Activated CD4-positive, alpha-beta T cell treated with anti-CD3 and anti-CD28 coated beads, Interleukin-2, amount 10 ng/mL, durations not matched to agents 7 days and 5 days (primary cell): ENCODE measurements at places on chromosomes 3 and 15. TPM values are rescaled to one million over a fixed set of nuclear protein-coding genes. Genes with fewer than 3 reads are reported as not detected.
A peak's percentile ranks its signal among the peaks of the same experiment; 100 is the strongest.

GRCh38 chr3:188487652-188488051 is 333.7 kb downstream of the LPP start:
- peaks cover 52% of the 10 kb centered on the region for H3K36me3 ChIP-seq
- no peak overlapping the region for H3K27ac ChIP-seq
- H3K4me1 ChIP-seq: peaks cover 4% of the 10 kb centered on the region
- DNase-seq: no peak
- H3K27me3 ChIP-seq: no peaks in the 10 kb centered on the region

DNA sequence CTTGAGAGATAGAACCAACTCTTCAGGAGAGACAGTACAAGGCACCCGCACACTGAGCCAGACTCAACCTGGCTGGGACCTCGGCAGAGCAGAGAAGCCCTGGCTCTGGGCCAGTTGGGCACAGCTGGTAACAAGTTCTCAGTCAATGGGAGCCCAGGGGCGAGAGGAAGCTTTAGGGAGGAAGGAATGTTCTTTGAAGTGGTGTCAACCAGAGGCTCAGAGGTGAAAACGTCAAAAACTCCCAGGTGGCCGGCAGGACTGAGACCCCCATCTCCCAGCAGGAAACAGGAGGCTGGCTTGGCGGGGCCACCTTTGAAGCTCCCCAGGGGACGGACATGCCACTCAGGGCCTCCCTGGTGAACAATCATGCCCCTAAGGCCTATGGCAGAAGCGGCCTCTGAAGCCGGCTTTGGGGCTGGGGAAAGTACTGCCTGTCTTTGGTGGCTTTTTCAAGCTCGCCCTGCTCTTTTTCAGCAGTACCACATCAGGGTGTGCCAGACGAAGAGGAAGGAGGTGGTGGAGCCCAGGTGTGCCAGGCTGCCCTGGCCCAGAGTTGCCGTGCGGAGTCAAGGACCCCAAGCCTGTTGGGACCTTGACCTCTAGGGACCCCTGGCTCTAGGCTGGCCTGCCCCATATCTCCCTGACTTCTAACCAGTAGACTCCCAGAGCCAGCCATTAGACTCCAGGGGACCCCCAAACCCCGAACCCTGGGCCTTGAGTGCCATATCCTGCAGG is 16.7 kb upstream of the TBC1D21 start:
- H3K27me3 ChIP-seq: peaks cover 15% of the 10 kb centered on the region
- H3K36me3 ChIP-seq: no peaks in the 10 kb centered on the region
- no peak overlapping the region for H3K4me3 ChIP-seq
- no peak for DNase-seq
- no peaks in the 10 kb centered on the region for H3K4me1 ChIP-seq

- no peak overlapping the region for H3K4me3 ChIP-seq
- peaks cover 15% of the 10 kb centered on the region for H3K4me1 ChIP-seq
- no peaks in the 10 kb centered on the region for H3K36me3 ChIP-seq
- H3K27ac ChIP-seq: no peak overlapping the region
Measured at GRCh38 chr3:57157545-57157944, 7.6 kb downstream of the IL17RD start.

Gene FOXP1
- total RNA-seq: 131 TPM

Gene SMCO1
- not detected for total RNA-seq

DNA sequence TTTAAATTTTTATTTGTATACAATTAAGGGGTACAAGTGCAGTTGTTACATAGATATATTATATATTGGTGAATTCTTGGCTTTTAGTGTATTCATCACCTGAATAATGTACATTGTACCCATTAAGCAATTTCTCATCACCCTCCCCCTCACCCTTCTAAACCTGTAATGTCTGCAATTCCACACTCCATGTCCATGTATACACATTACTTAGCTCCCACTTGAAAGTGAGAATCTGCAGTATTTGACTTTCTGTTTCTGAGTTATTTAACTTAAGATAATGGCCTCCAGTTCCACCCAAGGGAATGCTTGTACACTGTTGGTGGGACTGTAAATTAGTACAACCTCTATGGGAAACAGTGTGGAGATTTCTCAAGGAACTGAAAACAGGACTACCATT is 383.2 kb upstream of the KCNMB2 start:
- no peaks in the 10 kb centered on the region for H3K36me3 ChIP-seq
- H3K4me3 ChIP-seq: no peak overlapping the region
- no peak overlapping the region for H3K27ac ChIP-seq
- no peaks in the 10 kb centered on the region for H3K4me1 ChIP-seq

DNA sequence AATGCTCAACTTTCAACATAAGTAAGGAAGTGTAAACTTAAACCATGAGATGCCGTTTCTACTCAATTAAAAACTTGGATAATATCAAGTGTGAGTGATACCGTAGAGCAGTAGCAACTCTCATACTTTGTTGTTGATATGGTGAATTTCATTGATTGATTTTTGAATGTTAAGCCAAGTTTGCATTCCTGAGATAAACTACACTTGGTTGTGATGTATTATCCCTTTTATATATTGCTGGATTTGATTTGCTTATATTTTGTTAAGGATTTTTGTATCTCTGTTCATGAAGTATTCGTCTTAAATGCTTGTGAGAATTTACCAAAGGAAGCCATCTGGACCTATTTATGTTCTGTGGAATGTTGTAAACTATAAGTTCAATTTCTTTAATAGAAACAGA is 21.7 kb downstream of the SLMAP start:
- H3K4me3 ChIP-seq: no peak overlapping the region
- peaks cover 9% of the 10 kb centered on the region for H3K36me3 ChIP-seq
- H3K4me1 ChIP-seq: peaks cover 6% of the 10 kb centered on the region
- no peak overlapping the region for H3K27ac ChIP-seq
- DNase-seq: no peak

DNA sequence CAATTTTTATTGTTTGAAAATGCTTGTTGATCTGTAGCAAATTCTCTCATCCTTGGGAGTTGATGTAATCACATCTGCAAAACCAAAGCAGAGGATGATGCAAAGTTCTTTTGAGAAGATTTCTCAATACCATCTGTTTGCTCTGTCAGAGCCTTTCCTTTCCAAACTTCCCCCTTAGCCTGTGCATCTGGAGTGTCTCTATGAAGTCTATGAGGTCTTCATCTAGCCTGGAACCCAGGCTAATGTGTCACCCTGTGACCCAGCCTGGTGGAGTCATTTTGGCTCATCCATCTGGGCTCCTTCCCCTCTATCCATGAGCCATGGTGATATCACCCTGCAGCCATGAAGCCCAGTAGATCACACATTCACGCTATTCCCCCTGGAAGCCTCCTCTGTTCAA is 123.2 kb upstream of the SLC7A14 start:
- H3K4me1 ChIP-seq: no peaks in the 10 kb centered on the region
- H3K36me3 ChIP-seq: no peaks in the 10 kb centered on the region
- no peak overlapping the region for H3K27ac ChIP-seq
- no peak for DNase-seq
- peaks cover 23% of the 10 kb centered on the region for H3K27me3 ChIP-seq

DNA sequence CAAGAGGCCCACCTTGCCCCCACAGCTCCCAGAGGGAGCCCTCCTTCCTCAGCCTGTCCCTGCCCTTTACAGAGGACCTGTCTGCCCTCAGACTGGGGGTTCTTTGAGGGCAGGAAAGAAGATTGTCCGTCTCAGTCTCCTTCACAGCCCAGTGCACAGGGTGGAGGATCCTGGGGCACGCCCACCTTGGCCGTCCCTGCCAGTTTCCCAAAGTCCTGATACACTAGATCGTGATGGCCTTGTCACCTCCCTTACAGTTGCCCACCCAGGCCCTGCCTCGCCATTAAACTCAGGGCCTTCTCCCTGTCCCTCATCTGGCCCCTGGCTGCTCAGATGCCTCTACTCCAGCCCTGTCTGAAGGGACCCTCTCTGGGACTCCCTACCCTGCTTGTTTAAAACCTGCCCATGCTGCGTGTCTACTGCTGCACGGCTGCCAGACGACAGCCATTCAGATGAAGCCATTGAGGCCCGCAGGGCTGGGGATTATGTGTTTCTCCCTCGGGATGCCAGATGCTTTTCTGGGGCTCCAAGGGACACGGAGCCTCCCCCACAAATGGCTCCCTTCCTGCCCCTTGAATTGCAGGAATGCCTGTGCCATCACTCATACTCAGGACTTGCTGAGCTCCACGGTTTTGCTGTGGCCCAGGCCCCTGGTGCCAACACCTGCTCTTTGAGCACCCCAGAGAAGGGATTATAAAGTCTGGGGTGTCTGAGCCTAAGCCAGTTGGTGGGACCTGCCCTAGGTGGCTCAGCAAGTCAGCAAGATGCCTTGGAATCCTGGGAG is 27.8 kb downstream of the ACSBG1 start:
- peak; percentile 4 for DNase-seq
- no peaks in the 10 kb centered on the region for H3K4me1 ChIP-seq
- H3K27ac ChIP-seq: no peak overlapping the region
- peaks cover 2% of the 10 kb centered on the region for H3K27me3 ChIP-seq
- H3K4me3 ChIP-seq: no peak overlapping the region
- H3K36me3 ChIP-seq: no peaks in the 10 kb centered on the region

Gene C2CD4A
- total RNA-seq: not detected

- H3K4me3 ChIP-seq: no peak overlapping the region
- no peaks in the 10 kb centered on the region for H3K27me3 ChIP-seq
- H3K27ac ChIP-seq: no peak overlapping the region
- peaks cover 18% of the 10 kb centered on the region for H3K36me3 ChIP-seq
- no peaks in the 10 kb centered on the region for H3K4me1 ChIP-seq
Measured at GRCh38 chr3:44927371-44927770, 48.6 kb downstream of the ZDHHC3 start.

GRCh38 chr3:15923640-15924405 is 126.0 kb upstream of the ANKRD28 start:
- H3K36me3 ChIP-seq: no peaks in the 10 kb centered on the region
- peaks cover 6% of the 10 kb centered on the region for H3K27me3 ChIP-seq

GRCh38 chr15:23569151-23569925 is 3.9 kb downstream of the MKRN3 start:
- DNase-seq: no peak
- H3K4me1 ChIP-seq: no peaks in the 10 kb centered on the region
- no peaks in the 10 kb centered on the region for H3K27me3 ChIP-seq
- H3K4me3 ChIP-seq: no peak overlapping the region

GRCh38 chr3:25458420-25458814 is 30.4 kb downstream of the RARB start:
- no peak overlapping the region for H3K4me3 ChIP-seq
- H3K27me3 ChIP-seq: peaks cover 2% of the 10 kb centered on the region
- H3K4me1 ChIP-seq: peaks cover 9% of the 10 kb centered on the region
- no peak for DNase-seq
- H3K27ac ChIP-seq: no peak overlapping the region
- no peaks in the 10 kb centered on the region for H3K36me3 ChIP-seq

Gene ZNF385D
- not detected for total RNA-seq

GRCh38 chr3:55337641-55338180 is 149.4 kb downstream of the WNT5A start:
- no peaks in the 10 kb centered on the region for H3K4me1 ChIP-seq
- no peak for DNase-seq
- no peak overlapping the region for H3K27ac ChIP-seq
- no peaks in the 10 kb centered on the region for H3K27me3 ChIP-seq
- no peak overlapping the region for H3K4me3 ChIP-seq

DNA sequence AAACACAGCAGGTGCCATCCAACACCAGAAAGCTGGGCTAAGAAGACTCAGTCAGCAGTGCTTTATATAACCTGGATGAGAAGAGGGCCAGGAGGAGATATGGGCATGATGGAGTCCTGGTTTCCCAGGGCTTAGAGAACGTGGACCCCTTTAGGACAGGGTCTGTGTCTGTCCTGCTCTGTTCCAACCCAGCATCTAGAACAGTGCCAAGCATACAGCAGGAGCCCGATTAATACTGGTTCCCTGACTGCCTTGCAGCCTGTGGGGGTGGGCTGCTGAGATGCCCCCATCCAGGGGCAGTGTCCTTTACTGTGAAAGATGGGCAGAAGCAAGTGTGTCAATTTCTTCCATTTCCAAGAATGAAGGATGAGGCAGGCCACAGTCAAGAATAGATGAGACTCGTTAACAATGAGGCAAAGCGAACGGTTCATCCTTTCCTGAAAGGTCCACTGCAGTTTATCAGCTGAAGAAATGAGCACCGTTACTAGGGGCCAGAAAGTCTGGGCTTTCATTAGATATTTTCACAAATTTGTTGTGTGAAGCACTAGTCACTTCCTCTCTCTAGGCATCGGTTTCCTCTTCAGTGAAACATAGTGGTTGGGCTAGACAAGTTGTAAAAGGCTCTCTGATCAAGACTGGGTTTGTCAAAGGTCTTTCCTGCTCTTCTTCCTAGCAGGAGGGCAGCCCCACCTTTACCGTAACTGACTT is 72.0 kb upstream of the HERC1 start:
- no peaks in the 10 kb centered on the region for H3K36me3 ChIP-seq
- H3K27me3 ChIP-seq: no peaks in the 10 kb centered on the region
- no peak overlapping the region for H3K4me3 ChIP-seq
- DNase-seq: peak; percentile 39
- peaks cover 27% of the 10 kb centered on the region for H3K4me1 ChIP-seq
- H3K27ac ChIP-seq: peak overlapping the region; percentile 82

- DNase-seq: peak; percentile 30
- peaks cover 1% of the 10 kb centered on the region for H3K27me3 ChIP-seq
- peaks cover 19% of the 10 kb centered on the region for H3K4me1 ChIP-seq
- H3K27ac ChIP-seq: no peak overlapping the region
- H3K4me3 ChIP-seq: no peak overlapping the region
- peaks cover 2% of the 10 kb centered on the region for H3K36me3 ChIP-seq
Measured at GRCh38 chr15:52217186-52217585, 26.0 kb upstream of the GNB5 start.

Gene FAM81A
- total RNA-seq: 0.57 TPM

Gene PP2D1
- total RNA-seq: not detected

- no peaks in the 10 kb centered on the region for H3K36me3 ChIP-seq
- H3K4me3 ChIP-seq: no peak overlapping the region
Measured at GRCh38 chr3:184565421-184566211, 4.0 kb downstream of the EPHB3 start.

Gene PCLAF
- total RNA-seq: 114 TPM

DNA sequence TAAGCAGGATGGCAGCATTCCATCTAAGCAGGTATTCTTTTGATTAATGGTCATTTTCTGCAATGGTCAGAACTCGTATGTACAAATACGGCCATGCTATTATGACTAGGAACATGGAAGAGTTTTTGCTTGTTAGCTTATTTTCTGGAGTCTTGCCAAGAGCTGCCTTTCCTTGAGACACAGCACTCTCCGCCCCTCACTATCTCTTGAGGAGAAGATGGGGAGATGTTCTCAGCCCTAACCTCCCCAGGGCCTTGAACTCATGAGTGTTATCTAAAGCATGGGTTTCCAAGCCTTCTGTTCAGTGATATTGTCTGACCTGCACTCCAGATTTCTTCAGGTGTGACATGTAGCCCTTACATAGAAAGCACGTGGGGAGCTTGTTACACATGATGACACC is 65.9 kb upstream of the ACTC1 start:
- DNase-seq: no peak
- no peak overlapping the region for H3K4me3 ChIP-seq
- H3K36me3 ChIP-seq: peaks cover 35% of the 10 kb centered on the region

Gene CEMIP
- not detected for total RNA-seq

Gene CNOT10
- total RNA-seq: 67.5 TPM

DNA sequence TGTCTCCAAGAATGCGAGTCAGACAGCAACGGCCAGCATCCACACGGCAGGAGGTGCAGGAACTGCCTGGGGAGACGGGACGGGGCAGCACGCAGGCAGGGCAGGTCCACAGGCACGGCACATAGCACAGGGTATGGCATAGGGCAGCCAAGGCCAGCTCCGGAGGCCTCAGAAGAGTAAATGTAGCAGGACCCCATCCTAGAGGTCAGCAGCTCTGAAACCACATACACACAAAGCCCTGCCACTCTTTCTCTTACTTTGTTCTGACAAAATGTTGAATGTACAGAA is 26.9 kb downstream of the ZXDC start:
- no peaks in the 10 kb centered on the region for H3K27me3 ChIP-seq
- H3K4me3 ChIP-seq: no peak overlapping the region
- H3K36me3 ChIP-seq: peaks cover 13% of the 10 kb centered on the region
- H3K27ac ChIP-seq: no peak overlapping the region
- H3K4me1 ChIP-seq: no peaks in the 10 kb centered on the region

GRCh38 chr3:55923626-55924025 is 436.5 kb upstream of the WNT5A start:
- no peaks in the 10 kb centered on the region for H3K36me3 ChIP-seq
- DNase-seq: no peak
- no peak overlapping the region for H3K27ac ChIP-seq
